ENCODE measurements at places on chromosomes 12 and 14.
A peak's percentile ranks its signal among the peaks of the same experiment; 100 is the strongest.

- no peak for DNase-seq
These were observed 912.4 kb upstream of the ATXN7L3B start for GRCh38 chr12:73625226-73625625.

DNA sequence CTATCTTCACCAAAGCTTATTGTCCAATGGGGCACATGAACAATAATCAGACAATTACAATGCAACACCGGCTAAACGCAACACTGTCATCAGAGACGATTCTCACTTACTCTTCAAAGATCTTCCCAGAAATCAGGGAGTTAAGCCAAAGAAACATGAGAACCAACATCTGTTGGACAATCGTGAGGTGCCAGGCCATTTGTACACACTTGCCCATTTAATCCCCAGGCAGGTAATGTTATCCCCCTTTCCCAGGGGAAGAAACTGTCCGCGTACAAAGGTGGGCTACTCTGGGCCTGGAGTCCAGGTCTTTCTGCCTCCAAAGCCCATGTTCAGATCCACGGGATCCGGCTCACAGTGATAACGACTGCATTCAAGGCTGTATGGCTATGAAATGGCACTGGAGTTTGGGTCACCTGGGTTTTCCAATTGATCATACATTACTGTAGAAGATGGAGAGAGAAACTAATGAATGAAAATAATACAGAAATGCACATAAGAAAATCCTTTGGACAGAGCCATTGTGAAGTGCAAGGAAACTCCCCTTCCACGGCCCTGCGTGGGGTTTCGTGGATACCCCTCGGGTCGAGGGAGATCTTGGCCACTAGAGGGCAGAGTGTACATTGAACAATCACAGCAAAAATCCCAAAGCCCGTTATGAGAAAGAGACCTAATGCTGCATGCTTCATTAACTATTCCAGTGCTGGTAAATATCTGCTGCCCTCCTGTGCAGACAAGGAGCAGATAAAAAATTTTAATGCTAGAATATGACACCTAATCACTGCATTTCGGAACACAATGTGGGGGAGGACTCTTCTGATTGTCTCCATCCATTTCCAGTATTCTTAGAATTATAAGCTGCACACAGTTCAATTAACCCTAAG, 111.4 kb downstream of the EGLN3 start:
- DNase-seq = no peak

- no peak for DNase-seq
These were observed 99.4 kb upstream of the PARP11 start for GRCh38 chr12:3972576-3972975.

GRCh38 chr12:9793779-9794395, 33.2 kb upstream of the CD69 start:
- DNase-seq = no peak

- no peak for DNase-seq
These were observed 28.2 kb downstream of the FOXN3 start for GRCh38 chr14:89388853-89389252.

DNA sequence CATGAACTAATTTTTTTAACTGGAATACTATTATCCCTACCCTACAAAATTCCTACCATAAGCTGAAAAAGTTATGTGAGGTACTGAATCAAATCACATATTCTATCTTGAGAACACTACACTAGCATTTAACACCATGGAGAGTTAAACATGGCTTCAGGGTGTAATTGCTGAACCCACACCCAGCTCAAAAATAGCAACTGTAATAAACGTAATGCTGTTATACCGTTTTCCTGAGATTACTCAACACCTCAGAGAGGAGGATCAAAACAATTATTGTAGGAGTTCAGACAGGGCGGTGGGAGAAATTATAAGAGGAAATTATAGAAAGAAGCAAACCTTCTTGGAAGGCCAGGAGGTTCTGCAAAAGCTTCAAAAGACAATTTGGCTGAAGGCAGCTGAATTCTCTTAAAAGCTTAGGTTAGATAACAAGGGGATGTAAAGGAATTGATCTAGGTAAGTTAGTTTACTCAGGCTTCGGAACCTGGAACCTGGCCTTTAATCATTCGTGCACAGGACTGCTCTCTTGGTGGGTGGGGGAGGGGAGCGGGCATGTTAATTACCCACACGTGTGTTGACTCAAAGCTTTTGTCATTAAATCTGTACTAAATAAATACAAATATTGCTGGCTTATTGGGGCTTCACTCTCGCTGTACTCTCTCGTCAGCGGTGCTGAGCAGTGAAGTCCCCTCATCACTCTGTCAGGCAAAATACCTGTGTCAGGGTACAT, 12.1 kb upstream of the IPO8 start:
- no peak for DNase-seq

- DNase-seq = no peak
These were observed 132.3 kb downstream of the C12orf75 start for GRCh38 chr12:105462831-105463230.

GRCh38 chr14:103164779-103165178, 41.5 kb downstream of the TNFAIP2 start:
- DNase-seq = no peak

- no peak for DNase-seq
These were observed 10.9 kb downstream of the PPM1H start for GRCh38 chr12:62924084-62924483.

GRCh38 chr14:57871459-57872080, 5.7 kb upstream of the SLC35F4 start:
- DNase-seq = no peak

- peak; percentile 94 for DNase-seq
These were observed 97.9 kb downstream of the RFLNA start for GRCh38 chr12:124392667-124393413.

DNA sequence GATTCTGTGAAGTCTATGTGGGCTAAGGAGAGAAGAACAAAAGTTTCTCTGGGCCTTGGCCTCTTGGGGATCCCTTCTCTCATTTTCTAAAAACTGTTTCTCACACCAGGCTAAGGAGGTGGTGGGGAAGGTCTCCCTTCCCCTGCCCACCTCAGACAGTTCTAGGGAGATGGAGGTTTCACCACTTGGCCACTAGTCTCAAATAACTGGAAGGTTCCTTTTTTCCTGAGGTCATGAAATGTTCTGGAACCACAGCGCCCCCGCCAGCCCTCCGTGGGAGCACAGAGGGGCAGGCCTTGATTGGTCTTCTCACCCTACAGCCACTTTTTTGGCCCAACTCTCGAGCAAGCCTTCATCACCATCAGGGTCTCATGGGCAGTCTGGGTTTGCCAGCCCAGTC, 12.6 kb downstream of the C12orf43 start:
- DNase-seq = no peak

DNA sequence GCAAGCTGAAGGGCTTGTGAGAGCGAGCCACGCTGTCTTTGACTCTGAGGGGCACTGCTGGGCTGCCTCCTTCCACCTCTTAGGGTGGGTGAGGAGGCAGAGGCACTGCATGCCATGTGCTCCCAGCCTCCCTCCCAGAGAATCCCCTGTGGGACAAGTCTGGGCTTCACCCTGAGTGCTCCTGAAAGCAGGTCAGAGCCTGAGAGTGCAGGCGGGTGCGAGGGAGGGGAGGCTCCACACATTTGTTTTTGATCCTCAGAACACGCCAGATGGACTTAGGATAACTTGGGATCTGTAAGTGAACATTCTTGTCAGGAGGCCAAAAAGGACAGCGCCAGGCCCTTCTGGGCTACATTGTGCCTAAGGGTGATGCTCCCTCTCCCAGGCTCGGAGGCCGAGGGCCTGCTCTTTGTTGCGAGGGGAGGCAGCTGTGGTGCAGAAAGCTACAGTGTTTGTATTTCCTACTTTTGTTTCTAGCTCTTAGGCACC, 155.4 kb downstream of the TMX1 start:
- DNase-seq = peak; percentile 65

DNA sequence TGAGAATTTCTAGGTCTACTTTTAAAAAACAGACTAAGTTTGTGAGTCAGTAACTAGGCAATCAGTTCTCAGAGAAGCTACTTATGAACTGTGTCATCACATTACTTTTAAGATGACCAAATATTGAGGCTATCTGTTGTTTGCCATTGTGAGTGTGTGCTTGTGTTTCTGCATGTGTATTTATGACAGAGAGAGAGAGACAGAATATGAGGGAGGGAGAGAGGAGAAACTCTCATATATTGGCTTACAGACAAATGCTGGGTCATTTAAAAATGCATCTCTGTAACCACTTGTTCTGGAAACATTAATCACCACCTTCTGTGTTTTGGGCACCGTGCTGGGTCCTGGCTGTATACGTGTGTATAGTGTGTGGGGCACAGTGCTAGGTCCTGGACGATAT, 161.5 kb upstream of the FRMD6 start:
- no peak for DNase-seq

DNA sequence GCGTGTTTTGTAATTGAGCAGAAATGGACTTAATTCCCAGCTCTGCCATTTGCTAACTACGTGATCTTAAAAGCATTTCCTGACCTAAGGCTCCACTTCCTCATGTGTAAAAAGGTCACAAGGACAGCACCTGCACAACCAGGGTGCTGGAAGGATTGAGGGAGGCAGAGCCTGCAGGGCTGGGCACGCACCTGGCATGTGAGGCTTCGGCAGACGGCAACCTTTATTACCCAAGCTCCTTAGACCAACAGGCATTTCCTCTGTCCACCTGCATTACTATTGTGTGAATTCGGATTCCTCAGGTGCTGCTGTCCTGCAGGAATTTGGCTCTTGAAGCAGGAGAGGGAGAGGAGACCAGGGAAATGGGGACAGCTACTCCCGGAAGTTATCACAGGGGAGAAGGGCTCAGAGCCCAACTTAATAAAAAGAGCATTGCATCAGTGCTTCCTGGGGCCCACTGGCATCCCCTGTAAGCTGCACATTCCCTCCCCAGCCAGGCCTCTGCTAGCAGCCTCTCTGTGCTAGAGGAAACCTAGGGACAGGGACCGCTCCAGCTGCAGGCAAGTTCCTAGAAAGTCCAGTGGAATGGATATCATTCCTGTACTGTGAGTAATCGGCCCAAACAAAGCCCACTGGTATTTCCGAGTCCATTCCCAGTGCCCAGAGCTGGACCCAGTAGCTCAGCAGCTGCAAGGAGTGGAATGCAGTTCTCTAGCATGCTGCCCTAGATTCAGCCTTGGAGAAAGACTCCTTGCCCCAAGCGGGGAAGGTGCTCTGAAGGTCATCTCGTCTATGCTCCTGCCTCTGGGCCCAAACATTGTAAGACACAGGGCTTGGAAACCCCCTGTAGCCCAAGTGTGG, 157.1 kb upstream of the CCND2 start:
- no peak for DNase-seq

- DNase-seq = no peak
These were observed 13.5 kb upstream of the TESPA1 start for GRCh38 chr12:54997929-54998522.

GRCh38 chr12:72509891-72510290, 237.7 kb downstream of the TRHDE start:
- no peak for DNase-seq

DNA sequence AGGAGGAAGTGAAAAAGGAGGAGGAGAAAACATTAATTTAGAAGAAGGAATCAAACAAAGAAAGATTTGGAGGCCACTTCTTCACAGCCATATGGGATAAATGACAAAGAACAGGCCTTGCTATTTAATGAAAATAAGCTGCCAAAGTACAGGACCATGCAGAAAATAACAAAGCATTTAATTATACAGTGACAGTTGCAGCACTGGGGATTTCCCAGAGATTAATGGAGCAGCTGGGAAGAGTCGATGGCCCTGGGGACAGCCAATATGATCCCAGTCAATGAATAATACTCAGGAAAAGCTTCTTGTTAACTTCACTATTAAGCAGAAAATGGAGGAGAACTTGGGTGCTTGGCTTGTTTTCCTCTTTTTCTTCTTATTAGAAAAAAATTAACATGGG, 34.6 kb downstream of the RERG start:
- DNase-seq = no peak

GRCh38 chr12:71840231-71840847, 780 bp downstream of the TBC1D15 start:
- no peak for DNase-seq

DNA sequence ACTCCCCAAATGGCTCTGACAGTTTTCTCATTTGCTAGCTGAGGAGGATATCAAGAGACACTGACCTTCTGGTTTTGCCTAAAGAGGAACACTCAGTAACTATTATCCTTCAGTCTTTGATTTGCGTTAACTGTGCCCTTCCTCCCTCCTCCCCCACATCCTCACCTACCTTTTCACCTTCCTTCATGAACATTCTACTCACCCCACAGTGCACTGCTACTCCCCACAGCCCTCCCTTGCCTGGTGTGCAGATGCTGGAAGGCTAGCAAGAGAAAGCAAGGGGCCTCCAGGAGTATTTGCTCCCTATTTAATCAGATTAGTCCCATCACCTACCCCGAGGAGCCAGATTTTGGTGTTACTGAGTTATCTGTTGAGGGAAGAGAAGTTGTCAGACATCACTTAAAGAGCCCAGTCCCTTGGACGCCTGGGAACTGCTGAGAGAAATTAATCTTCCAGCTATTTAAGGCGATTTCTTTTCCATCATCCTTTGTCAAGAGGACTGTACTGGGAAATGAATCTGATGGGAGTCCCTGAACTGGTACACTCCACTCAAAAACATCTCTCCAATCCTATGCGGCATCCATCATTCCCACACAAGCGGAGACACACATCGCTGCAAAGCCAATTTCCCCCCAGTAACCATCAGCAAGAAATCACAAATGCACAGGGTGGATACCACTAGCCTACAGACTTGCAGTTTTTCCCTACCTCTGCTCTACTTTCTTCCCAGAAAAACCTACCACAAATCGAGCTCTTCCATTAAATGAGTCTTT, 11.5 kb downstream of the PSMB5 start:
- DNase-seq = no peak

GRCh38 chr12:79329933-79330332, 360.8 kb downstream of the PAWR start:
- DNase-seq = no peak

DNA sequence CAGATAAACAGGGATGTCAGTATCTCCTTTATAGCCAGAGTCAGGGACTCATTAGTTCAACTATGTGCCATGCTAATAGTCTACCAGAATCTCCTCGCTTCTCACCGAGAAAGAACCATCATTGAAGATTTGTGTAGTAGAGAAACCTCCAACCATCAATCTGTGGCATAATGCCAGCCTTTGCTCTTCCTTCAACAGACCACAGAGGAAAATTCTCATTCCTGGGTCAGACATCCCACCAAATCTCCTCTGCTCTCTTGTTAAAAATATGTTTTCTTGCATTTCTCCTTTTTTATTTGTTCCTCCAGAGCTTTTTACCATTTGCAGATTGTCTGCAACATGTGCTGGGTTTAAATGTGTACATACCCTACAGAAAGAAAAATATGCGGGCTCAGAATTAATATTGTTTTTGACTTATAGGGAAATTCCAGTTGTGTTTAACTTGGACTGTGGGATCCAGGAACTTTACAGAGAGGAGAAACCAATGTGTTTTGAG, 64.9 kb downstream of the LLPH start:
- DNase-seq = no peak

DNA sequence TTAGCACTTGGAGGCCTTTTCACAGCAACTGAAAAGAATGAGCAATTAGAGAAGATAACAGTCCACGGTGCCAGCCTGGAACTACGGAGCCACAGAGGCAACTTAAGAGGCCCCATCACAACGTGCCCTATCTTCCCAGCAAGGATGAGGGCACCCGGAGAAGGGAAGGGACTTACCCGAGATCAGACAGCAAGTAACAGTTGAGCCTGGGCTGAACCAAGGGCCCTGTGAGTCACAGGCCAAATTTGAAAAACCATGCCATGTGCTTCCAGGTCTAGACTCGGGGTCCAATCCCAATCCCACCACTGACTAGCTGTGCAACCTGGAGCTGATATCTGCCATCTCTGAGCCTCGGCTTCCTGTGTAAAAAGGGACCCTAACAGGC, 42.2 kb downstream of the PITPNM2 start:
- no peak for DNase-seq

GRCh38 chr14:68376067-68376779, 416.6 kb downstream of the ZFP36L1 start:
- no peak for DNase-seq

- DNase-seq = no peak
These were observed 664.6 kb downstream of the BCL11B start for GRCh38 chr14:98607341-98607910.

- DNase-seq = no peak
These were observed 44.9 kb upstream of the STRAP start for GRCh38 chr12:15837141-15837790.

All from left ventricle myocardium inferior (tissue), 1 donor.